Testis (tissue), 5 donors: ENCODE measurements at places on chromosomes 4 and X. TPM values are rescaled to one million over a fixed set of nuclear protein-coding genes. Genes with fewer than 3 reads are reported as not detected.

GRCh38 chr4:879729-880077 is 52.4 kb downstream of the GAK start:
- DNase-seq = no peak

CDS1 gene
- polyA plus RNA-seq = 13.5 TPM

DNA sequence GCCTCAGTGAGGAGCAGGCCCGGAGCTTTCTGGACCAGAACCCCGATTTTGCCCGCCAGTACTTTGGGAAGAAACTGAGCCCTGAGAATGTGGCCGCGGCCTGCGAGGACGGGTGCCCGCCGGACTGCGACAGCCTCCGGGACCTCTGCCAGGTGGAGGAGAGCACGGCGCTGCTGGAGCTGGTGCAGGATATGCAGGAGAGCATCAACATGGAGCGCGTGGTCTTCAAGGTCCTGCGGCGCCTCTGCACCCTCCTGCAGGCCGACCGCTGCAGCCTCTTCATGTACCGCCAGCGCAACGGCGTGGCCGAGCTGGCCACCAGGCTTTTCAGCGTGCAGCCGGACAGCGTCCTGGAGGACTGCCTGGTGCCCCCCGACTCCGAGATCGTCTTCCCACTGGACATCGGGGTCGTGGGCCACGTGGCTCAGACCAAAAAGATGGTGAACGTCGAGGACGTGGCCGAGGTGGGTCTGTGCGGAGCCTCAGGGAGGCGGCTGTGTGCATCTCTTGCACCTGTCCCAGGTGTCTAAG is 323 bp downstream of the PDE6B start:
- no peak for DNase-seq

GRCh38 chr4:60241866-60242265 is 958.3 kb upstream of the ADGRL3 start:
- no peak for DNase-seq

DNA sequence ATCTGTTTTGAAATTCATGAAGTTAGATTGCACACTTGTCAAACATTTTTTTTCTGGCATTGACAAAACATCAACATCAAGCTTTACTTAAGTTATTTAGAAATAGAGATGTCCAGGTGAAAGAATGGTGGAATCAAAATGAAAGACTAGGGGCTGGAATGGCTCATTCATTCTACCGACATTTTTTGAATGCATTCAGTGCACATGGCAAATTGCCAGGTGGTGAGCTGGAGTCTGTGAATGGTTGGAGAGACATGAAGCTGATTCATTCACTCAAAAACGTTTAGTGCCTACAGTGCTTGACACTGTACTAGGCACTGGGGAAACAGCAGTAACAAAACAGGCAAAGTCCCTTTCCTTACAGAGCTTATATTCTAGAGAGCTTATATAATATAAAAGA is 292.4 kb downstream of the PPP1R2C start:
- no peak for DNase-seq

DNA sequence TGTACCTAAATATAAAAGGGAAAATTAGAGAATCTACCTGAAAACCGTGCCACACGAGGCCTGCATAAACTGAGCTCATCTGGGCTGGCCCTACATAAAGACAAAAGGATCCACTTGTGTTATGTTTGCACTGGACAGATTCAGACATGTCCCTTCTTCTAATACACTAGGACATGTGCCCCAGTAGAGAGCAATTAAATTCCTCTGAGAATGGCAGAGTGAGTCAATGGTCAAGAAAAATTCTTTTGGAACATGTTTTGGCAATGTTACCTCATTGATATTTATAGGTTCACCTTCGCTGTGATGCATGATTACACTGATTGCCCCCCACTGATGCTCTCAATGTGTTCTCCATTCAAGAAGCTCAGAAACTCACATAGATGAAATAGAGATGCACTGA is 95.2 kb downstream of the MANBA start:
- no peak for DNase-seq

HPGDS gene
- polyA plus RNA-seq = 1.7 TPM

DNA sequence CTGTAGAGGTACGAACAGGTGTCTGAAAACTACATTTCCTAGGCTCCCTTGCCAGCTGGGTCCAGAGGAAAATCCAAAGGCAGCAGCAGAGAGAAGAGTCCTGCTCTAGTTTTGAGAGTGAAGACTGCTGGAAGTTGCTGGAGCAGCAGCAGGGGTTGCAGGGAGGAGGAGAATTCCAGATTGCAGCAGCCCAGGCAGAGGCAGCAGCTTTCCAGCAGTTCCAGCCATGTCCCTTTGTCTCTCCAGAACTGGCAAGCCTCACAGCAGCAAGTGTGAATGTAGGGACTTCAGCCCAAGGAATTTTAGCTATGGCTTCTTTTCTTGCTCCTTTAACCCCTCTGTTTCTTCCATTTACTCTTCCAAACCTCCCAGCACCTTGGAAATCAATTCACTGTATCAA is 24.1 kb upstream of the STIM2 start:
- no peak for DNase-seq

GRCh38 chr4:106971636-106972035 is 64.5 kb downstream of the DKK2 start:
- no peak for DNase-seq

- no peak for DNase-seq
These were observed 805.9 kb upstream of the GRID2 start for GRCh38 chr4:91497892-91498291.

DNA sequence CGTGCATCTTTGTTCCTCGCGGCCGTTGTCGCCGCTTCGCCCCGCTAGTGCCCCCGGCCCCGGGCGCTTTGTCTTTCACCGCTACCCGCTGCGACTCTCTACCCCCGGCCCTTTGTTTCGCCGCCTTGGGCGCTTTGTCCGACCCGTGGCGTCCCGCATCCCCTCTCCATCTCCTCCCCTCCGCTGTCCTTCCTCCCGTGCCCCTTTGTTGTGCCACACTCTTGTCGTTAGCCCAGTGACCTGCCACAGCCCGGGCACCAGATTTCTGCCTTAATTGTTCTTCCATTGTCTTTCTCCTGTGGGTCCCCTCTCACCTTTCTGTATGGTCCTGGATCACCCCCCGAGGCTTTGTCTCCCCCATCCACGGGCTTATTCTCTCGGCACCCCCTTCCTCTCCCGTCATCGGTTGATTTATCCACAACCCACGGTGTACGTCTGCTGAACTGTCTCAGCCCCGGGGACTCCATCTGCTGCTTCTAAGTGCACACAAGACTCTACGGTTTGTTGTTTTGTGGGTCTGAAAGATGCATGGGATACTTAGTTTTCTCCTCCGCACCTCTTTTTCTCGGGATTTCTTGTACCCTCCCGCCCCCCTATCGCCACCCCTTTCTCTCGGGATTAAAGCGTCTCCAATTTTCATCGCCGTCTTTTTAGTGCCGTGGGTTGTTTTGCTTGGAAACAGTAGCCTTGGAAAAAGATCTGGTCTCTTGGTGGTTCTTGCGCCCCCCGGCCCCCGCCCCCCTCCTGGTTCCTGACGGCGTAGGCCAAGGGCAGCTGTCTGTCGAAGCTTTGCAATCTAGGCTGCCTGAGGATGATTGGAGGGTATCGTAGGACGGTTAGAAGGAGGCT is 783 bp downstream of the RBPJ start:
- peak; percentile 50 for DNase-seq

SAGE1 gene
- polyA plus RNA-seq = 5.3 TPM

DNA sequence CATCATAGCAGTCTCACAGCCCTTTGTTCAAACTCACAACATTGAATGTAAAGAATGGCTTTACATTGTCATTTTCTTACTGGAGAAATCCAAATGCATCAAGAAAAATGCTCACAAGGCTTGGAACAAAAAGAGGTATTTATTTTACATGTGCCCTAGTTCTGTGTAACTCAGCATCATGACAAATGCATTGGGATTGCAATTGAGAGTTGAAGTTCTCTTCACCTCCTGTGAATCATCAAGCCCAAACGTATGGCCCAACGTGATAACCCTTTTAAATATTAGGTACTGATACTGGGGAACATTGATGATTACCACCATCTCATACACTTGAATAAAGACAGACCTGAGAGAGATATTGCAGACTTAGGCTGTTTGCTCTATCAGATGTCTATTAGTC is 61.6 kb downstream of the GASK1B start:
- DNase-seq = no peak

GRCh38 chr4:183798301-183799253 is 106.5 kb upstream of the STOX2 start:
- peak; percentile 33 for DNase-seq

DNA sequence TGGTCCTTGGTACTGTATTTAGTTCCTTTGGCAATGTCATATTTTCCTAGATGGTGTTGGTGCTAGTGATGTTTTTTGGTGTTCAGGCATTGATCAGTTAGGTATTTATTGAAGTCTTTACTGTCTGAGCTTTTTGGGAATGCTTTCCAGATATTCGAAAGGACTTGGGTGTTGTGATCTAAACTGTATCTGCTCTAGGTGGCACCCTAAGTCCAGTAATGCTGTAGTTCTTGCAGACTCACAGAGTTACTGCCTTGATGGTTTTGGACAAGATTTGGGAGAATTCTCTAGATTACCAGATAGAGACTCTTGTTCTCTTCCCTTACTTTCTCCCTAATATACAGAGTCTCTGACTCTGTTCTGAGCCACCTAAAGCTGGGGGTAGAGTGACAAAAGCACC is 513.6 kb upstream of the PITX2 start:
- DNase-seq = peak; percentile 16

- DNase-seq = no peak
These were observed 34.7 kb downstream of the CRMP1 start for GRCh38 chr4:5858020-5858769.

DNA sequence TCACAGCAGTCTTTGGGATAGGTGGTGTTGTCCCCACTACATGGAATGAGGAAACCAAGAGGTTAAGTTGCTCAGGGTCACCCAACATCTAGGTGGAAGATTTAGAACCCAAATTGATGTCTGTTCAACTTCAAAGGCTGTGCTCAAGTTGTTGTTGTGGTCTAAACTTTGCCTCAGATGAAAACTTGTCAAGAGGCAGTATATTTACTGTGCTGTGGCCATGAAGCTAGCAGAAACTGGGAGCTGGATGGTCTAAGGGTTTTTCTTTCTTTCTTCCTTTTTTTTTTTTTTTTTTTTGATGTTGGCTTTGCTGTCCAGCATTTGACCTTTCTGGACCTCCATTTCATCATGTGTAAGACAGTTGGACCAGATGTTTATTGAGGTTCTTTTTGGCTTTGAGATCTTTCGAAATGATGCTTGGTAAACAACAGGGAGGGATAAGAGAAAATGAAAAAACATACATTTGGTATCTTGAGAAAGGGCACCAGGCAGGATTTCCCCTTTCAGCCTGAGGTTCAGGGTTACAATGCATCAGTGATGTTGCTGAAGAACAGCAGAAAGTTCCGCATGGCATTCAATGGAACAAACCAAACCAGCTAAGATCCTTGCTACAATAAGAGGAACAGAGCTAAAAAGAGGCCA is 166.2 kb upstream of the RPS6KA3 start:
- no peak for DNase-seq

FGFR3 gene
- polyA plus RNA-seq = 39.2 TPM

DNA sequence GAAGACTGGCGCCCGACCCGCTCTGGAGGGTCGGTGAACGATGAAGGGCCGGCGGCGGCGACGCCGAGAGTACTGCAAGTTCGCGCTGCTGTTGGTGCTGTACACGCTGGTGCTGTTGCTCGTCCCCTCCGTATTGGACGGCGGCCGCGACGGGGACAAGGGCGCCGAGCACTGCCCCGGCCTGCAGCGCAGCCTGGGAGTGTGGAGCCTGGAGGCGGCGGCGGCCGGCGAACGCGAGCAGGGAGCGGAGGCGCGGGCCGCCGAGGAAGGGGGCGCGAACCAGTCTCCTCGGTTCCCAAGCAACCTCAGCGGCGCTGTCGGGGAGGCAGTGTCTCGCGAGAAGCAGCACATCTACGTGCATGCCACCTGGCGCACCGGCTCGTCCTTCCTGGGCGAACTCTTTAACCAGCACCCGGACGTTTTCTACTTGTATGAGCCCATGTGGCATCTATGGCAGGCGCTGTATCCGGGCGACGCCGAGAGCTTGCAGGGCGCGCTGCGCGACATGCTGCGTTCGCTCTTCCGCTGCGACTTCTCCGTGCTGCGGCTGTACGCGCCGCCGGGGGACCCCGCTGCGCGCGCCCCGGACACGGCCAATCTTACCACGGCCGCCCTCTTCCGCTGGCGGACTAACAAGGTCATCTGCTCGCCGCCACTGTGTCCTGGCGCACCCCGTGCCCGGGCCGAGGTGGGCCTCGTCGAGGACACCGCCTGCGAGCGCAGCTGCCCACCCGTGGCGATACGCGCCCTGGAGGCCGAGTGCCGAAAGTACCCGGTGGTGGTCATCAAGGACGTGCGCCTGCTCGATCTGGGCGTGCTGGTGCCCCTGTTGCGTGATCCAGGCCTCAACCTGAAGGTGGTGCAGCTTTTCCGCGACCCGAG is 568 bp downstream of the CHST7 start:
- DNase-seq = peak; percentile 50

DNA sequence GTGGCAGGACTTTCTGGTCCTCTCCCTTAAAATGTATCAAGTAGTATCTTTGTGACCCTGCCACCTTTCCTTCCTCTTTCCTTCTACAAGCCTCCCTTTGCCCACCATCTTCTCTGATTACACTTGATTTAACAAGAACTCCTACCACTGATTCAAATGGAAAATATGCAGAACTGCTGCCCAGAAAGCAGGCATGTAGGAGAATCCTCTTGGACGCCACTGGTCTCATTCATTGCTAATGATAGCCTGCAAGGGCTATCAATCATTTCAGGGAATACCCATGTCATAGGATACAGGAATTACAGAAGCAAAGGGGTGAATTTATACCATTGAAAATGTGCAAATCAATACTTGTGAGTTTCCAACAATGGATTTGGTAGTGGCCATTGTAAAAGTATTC is 294.6 kb upstream of the NRK start:
- no peak for DNase-seq

GRCh38 chr4:161926033-161926828 is 237.6 kb downstream of the FSTL5 start:
- no peak for DNase-seq

CT45A5 gene
- 6.7 TPM for polyA plus RNA-seq

GRCh38 chr4:160202802-160203201 is 1099.9 kb downstream of the RAPGEF2 start:
- no peak for DNase-seq

CYTL1 gene
- polyA plus RNA-seq = 3.1 TPM

PAGE2 gene
- 34.3 TPM for polyA plus RNA-seq

SUV39H1 gene
- 10.3 TPM for polyA plus RNA-seq

GRCh38 chr4:142741995-142742394 is 104.1 kb downstream of the INPP4B start:
- no peak for DNase-seq

NAP1L3 gene
- 30.0 TPM for polyA plus RNA-seq

GRCh38 chr4:3037957-3038461 is 36.3 kb downstream of the HTT-AS start:
- DNase-seq = no peak

SCML2 gene
- polyA plus RNA-seq = 19.1 TPM

DNA sequence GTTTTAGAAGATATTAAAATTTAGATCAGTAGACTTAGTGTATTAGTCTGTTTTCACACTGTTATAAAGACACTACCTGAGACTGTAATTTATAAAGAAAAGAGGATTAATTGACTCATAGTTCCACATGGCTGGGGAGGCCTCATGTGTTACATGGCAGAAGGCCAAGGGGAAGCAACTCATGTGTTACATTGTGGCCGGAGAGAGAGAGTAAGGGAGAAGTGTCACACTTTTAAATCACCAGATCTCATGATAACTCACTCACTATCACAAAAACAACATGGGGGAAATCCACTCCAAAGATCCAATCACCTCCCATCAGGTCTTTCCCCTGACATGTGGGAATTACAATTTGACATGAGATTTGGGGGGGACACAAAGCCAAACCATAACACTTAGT is 1159.7 kb upstream of the PCDH7 start:
- no peak for DNase-seq
